ENCODE measurements at places on chromosomes 3 and 15.

- DNase-seq, result peak; percentile 11
These were observed 894 bp upstream of the CCNL1 start for GRCh38 chr3:157160658-157161424.

DNA sequence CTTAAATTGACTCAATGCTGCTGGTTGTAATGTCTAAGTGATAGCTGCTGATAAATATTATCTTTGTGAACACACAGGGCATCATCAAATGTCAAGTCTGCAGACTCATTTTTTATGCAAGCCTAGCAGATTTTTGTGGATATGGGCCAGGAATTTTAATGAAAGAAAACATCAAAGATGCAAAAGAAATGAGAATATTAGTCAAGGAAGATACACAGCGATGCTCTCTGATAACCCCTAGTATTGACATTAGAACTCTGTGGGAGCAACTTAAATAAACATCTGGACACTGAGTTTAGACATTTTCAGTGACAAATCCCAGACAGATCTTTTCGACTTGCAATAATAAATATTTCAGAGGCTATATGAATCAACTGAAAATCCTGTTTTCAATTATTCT is 28.3 kb downstream of the POLR2M start:
- DNase-seq, result no peak

DNA sequence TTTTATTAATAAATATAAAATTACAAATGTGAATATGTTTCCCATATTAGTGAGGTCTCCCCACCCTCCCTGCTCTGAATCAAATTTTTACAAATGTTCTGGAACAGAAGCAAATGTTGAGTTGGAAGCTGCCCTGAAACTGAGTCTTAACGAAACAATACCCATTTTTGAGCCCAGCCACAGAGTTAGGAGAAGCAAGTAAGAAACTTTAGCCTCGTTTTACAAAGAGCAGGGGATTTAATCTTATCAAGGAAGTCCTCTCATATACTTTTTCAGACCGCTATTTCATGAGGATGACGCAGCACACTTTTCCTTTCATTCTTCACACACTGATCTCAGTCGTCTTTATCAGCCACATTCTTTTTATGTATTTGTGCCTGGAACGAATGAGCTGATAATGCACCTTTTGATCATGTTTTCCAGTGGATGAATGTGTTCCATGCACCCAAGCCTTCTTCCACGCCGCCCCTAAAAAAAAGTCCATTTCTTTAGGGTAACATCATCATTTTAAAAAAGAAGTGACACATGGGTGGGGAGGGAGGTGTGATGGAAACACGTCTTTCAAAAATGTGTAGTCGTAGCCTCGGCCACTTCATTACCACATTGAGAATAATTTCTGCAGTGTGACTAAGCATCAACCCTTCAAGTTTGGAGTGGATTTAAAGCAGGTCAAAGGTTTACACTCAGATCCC is 48.1 kb downstream of the SETMAR start:
- no peak for DNase-seq

GRCh38 chr3:175105066-175105465 is 245.9 kb downstream of the NAALADL2 start:
- no peak for DNase-seq

- DNase-seq, result no peak
These were observed 126.1 kb downstream of the AQP9 start for GRCh38 chr15:58264053-58264971.

- peak; percentile 14 for DNase-seq
These were observed 140.7 kb upstream of the MEF2A start for GRCh38 chr15:99424978-99425656.

- DNase-seq, result no peak
These were observed 326.8 kb upstream of the SOX2 start for GRCh38 chr3:181384970-181385369.

DNA sequence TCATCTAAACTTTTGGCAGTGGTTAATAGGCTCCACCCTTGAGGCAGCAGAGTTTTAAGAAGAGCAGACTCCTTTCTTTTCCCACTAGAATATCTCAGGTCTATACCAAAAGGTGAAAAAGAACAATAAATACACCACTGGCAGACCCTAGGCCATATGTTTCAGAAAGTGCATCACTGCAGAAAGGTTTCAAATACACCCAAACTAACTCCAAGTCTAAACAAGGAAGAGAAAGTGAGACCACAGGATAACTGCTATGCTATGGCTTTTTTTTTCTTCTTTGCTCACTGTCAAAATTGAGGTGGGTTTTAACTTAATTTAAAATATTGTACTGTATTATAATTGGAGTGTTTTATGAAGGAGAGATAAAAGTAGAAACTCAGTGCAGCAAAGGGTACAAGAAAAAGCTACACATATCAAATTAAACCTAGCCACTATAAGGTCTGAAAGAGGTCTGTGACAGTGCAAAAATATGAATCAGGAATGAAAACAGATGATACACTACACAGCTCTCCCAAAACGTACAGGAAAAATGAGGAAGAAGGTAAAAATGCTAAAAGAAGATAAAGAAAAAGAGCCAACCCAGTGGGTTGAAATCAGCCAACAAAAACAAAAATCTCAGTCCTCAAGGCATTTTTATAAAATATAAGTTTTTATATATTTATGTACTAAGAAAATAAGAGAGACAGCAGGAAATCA is 8.4 kb downstream of the SNX4 start:
- no peak for DNase-seq

DNA sequence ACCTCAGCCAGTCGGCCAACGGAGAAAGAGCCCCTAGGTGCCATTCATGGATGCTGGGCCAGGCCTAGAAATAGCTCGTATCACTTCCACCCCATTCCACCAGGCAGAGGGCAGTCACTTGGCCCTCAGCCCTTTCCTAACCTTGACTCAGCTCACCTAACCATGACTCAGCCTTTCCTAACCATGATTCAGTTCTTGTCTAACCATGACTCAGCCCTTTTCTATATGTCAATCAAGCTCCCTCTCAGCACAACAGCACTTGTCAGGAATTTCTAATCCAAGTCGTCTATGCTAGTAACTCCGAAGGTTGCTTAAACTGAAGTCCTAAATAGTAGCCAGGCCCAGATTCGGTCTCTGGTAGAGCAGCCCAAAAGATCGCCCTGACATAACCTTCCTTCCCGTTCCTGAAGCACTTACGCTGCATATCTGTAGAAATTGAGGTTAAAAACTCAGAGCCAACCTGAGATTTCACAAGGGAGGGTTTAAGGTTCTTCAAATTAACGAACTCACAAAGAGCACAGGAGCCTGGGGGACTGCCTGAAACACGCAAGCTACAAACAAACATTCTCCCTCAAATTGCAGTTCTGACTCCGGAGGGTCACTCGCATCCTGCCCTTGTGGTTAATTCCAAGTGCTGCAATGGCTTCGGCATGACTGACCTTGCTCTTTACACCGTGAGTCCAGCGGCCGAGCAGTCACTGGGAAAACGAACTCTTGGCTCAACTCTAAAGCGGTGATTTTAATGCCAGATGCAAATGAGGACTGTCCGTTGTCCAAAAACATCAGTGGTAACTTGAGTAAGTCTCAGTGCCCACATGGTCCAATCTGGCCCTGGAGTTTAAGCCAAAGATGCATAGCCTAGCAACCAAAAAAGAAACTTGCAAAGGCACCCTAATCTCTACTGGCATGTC is 99.9 kb downstream of the ADAMTS17 start:
- no peak for DNase-seq

DNA sequence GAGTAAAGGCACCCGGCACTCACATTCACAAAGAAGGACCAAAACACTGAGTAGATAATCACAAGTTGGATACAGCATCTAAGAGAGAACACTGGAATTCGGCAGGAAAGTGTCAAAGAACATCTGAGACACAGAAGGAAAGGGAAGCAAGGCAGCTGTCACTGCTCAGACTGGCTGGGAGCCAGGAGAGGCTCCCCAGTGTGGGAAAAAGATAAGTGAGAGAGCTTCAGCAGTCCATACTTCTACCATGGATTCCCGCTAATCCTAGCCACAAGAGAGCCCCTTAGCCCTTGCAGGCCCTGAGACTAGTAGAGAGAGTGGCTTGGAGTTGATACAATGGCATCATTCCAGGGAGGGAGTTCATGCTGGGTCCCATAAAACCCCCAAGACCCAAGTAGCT is 36.7 kb upstream of the CP start:
- DNase-seq, result no peak

GRCh38 chr3:107307205-107307604 is 70.0 kb upstream of the CCDC54 start:
- no peak for DNase-seq

All from stimulated activated CD4-positive, alpha-beta T cell treated with anti-CD3 and anti-CD28 coated beads, Interleukin-1b, Interleukin-23, amount 100 ng/mL, for 1 hour (primary cell).